Fibroblast of gingiva (primary cell): ENCODE measurements at places on chromosomes 4 and X.

- DNase-seq = peak; percentile 99
Measured at GRCh38 chr4:137531986-137532868, at the start of gene PCDH18. PCDH18 (minus strand) TSS chr4:137532494; CDS start chr4:137532088, 406 bp downstream.

GRCh38 chr4:155164718-155165117 lies 43.7 kb upstream of the NPY2R start:
- DNase-seq = no peak

DNA sequence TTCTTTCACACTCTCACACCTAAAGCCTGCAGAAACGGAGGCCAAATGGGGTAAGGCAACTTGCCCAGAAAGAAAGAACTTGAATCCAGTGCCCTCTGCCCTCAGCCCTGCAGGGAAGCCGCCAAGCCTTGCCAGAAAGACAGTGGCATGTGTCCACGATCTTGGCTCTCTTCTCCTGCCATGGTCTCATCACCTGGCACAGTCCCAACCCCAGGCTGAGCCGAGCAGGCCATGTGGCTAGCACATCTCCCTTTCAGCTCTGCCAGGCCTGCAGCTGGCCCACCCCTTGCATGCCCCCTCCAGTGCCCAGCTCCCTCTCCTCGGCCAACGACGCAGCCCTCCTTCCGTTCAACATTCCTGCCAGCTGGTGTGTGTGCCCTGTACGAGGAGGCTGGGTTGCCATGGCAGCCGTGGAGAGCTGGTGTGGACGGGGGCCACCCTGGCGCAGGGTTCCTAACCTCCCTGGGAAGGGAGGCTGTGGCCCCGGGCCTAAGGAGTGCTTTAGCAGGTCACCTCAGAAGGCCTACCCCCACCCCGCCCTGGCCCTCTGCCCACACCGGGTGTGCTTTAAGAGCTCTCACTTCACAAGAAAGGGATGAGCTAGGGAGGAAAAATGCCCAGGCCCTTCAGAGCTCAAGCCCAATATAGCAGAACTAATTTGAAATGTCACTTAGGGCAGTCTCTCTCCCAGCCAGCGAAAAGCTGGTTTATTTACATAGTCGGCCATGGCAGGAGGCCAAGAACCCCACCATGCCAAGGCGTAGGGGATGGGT lies 73.0 kb upstream of the PJA1 start:
- DNase-seq = peak; percentile 43

- no peak for DNase-seq
Measured at GRCh38 chr4:34953145-34953799, 1291.0 kb downstream of the ARAP2 start.

DNA sequence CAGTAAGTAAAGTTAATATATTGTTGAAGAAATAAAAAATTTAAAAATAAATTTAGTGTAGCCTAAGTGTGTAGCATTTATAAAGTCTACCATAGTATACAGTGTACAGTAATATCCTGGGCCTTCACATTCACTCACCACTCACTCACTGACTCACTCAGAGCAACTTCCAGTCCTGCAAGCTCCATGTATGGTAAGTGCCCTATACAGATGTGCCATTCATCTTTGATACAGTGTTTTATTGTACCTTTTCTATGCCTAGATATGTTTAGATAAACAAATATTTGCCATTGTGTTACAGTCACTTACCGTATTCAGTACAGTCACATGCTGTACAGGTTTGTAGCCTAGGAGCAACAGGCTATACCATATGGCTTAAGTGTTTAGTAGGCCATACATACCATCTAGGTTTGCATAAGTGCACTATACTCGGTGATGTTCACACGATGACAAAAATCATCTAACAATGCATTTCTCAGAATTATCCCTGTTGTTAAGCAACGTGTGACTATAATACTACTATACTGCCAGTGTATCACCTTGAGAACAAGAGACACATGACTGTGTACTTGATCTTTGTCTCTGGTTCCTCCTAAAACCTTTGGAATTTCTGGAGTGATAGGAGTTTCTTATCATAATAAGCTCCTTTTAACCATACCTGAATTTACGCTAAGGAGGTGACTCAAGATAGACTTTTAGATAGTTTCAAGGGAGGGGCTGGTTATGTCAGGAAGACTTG lies 25.8 kb upstream of the SEPTIN11 start:
- DNase-seq = no peak

- DNase-seq = peak; percentile 58
Measured at GRCh38 chr4:75512386-75513211, 1.6 kb downstream of the RCHY1 start.

DNA sequence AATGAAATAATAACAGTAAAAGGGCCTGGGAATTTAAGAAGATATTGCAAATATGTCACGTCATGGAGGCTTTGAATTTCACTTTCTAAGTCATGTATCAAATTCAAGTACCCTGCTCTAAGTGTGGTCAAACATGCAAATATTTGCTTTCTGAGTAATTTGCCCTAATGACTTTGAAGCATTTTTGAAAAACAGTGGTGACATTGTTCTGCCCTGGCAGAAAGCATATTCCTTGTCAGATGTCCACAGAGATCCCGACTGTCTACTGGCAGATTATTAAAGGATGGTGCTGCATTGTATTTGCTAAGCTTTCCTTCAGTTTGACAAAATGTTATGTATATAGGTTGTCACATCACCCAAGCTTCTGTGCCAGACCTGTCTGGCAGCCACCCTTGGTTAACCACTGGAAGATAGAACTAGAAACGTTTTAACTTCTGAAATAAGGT lies 92.5 kb downstream of the ANK2 start:
- peak; percentile 87 for DNase-seq

DNA sequence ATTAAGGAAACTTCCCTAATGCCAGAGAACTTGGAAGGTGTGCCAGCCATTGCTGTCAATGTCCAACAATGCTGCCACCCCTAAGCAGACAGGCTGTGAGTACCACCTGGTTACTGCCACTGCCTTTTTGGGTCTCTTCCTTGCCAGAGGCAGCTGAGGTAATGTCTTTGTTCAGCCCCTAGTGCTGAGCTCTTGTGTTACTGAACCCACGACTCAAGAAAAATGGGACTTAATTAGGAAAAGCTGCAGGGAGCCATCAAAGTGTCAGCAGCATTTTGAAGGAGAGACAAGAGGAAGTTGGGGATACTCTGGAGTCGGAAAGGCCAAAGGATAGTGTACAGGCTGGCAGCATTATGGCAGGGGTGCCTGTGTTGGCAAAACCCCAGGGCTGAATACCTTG lies 283.7 kb downstream of the AFF2 start:
- no peak for DNase-seq

GRCh38 chr4:153533387-153533786 lies 67.2 kb downstream of the TMEM131L start:
- DNase-seq = no peak

GRCh38 chrX:118502161-118502789 lies 6.7 kb downstream of the DOCK11 start:
- no peak for DNase-seq

DNA sequence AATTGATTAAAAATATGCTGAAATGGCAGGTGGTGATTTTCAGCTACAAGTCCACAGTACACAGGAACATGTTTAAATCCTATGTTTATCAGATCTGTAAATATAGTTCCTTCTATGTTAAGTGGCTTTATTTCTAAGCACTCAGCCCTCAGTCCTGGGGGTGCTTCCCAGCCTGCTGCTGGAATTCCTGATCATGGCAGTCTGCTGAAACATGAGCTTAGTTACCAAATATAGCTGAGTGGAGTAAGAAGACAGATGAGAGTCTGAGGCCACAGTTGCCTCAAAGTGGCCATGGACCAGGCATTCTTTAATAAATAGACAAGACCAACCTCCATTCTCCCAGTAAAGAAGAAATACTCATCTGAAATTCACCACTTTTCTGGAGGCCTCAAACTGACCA lies 17.1 kb upstream of the DDX60 start:
- peak; percentile 33 for DNase-seq

DNA sequence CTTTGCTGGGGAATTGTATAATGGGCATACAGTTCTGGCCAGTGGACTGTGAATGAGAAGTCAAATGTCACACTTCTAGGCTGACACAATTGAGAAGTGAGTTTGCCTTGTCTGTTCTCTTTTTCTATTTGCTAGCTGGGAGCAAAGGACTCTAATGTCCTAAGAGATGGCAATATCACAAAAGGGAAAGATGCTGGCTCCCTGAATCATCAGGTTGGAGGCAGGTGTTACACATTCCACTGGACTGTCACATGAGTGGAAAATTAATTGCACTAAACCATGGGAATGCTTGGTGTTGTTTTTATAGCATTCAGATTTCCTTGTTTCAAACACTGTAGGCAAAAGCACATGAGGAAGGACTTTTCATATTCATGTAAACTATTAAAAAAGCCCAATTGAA lies 388.3 kb downstream of the ADAM29 start:
- no peak for DNase-seq

DNA sequence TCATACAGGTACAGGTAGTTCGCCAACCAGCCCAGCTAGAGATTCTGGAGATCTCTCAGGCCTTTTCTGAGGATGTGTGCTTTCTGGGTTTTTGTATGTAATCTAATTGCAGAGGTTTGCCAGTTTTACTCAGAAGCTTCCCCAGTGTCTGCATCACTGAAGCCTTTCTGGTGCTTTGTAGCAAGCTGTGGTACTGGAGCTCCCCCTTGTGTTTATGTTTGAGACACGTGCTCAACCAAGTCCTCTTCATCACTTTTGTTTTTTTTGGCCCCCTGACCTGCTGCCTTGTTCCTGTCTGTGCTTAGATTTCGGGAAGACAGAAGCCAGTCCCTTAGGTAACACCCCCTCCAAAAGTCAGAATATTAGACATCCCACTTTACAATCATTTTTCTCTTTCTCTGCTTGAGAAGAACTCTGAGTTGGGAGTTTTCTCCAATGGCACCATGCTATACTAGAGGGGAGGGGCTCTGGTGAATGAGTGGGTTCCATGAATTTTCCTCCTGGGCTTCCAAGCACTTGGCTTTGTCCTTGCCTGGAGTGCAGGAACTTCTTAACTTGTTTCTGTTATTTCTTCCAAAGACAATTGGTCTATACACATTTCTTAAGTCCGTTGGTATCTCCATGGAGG lies 128.4 kb upstream of the TBC1D9 start:
- peak; percentile 78 for DNase-seq

- DNase-seq = peak; percentile 86
Measured at GRCh38 chr4:184792950-184793555, 32.7 kb downstream of the ACSL1 start.

DNA sequence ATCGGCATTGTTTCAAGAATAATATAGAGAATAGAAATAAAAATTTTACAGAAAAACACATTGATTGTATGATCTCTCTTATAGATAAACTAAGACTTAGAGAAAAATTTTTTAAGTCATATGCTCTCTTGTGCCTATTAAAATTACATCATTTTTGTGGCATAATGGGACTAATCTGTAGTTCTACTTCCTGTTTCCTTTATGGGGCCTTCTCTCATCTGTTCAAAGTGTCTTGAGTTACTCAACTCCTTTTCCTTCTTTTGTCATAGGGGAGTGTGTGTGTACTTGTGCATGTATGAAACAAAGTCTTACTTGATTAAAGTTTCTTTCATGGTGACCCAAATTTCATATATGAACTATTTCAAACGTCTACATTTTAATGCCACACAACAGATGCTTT lies 1448.9 kb upstream of the TENM3 start:
- DNase-seq = no peak

- DNase-seq = peak; percentile 54
Measured at GRCh38 chrX:118644378-118644777, 83.0 kb upstream of the IL13RA1 start.

DNA sequence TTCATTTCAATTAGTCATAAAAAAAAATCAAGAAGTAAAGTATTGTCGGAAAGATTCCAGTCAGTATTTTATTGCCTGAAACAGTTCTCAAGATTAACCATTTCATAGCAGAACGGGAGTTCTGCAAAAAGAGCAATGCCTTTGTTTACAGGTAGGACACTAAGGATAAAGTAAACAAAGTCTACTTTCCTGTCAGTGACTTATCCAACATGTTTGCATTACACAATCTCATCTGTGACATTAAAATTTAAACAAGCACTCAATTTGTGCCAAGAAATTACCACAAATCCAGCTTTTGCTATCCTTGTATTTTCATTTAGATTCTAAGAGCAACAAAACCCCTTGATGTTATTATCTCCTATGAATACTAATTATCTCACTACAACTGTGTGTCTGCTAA lies 306.5 kb upstream of the LDB2 start:
- DNase-seq = no peak

- DNase-seq = no peak
Measured at GRCh38 chrX:133606990-133607389, 191.7 kb upstream of the GPC4 start.

- DNase-seq = no peak
Measured at GRCh38 chrX:109390556-109390955, 91.3 kb downstream of the GUCY2F start.

DNA sequence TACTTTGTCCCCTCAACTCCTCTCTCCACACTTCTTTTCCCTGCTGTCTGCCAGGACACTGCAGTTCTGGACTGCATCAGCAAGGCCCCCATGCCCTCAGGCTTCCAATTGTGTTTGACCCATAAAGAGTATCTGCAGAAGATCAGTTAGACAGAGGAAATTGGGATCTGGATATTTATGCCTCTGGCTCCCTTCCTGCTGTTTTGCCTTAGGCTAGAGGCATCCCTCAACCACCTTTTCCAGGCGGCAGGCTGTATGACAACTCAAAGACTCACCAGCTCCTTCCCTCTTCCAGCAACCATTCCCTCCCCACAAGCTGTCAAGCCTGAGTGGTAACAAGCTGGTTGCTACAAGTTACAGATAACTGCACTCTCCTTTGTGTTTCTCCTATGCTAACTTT lies 66.4 kb upstream of the NDP start:
- no peak for DNase-seq

- DNase-seq = peak; percentile 17
Measured at GRCh38 chrX:100413229-100413628, 3.2 kb upstream of the PCDH19 start.

DNA sequence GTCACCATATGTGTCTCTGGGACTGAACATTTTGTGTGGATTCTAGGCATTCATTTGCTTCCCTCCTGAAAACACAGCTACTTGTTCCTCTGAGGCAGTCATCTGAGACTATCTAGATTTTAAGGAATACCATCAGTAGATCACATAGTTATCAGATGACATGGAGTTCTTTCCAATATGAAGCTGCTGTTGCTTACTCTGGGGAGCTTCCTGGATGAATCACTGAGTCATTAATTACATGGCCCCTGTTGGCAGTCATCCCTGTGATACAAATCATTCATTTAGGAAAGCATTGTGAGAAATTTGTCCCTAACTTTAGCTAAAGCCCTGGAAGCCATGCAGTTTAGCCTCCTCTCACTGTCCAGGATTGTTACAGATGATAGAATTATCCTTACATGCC lies 98.2 kb upstream of the ARSJ start:
- DNase-seq = peak; percentile 76

- DNase-seq = no peak
Measured at GRCh38 chr4:69116645-69117321, 20.5 kb downstream of the UGT2B7 start.
